ENCODE measurements at places on chromosomes 11 and 22.

GRCh38 chr11:62133328-62134065, 9.7 kb downstream of the INCENP start:
- DNase-seq: no peak

DNA sequence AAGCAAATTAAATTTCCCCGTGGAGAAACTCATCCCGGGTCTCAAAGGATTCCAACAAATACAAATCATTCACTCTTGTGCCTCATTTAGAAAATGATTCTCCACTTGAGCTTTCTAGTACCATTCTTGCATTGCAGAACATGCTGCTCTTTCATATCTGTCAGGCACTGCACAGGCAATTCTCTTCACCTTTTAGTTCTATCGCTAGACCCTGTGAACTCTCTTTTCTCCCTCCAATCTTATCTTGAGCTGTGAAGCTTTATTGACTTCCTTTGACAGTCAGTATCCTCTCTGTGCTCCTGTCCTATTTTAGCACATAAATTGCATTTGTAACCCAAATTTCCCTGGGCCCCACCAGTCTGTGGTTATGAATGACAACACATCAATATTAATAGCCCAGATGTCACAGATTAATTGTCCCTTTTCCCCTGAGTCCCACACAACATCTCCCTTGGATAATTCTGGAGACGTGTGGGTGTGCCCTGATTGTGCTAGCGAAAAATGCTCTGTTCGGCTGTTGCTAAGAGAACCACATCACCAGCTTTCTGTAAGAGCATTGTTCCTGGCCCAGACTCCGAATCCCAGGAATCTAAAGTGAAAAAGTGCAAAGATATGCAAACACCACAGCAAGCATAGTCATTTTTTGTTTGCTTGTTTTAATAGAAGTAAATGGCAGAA, 22.4 kb upstream of the SC5D start:
- no peak for DNase-seq

DNA sequence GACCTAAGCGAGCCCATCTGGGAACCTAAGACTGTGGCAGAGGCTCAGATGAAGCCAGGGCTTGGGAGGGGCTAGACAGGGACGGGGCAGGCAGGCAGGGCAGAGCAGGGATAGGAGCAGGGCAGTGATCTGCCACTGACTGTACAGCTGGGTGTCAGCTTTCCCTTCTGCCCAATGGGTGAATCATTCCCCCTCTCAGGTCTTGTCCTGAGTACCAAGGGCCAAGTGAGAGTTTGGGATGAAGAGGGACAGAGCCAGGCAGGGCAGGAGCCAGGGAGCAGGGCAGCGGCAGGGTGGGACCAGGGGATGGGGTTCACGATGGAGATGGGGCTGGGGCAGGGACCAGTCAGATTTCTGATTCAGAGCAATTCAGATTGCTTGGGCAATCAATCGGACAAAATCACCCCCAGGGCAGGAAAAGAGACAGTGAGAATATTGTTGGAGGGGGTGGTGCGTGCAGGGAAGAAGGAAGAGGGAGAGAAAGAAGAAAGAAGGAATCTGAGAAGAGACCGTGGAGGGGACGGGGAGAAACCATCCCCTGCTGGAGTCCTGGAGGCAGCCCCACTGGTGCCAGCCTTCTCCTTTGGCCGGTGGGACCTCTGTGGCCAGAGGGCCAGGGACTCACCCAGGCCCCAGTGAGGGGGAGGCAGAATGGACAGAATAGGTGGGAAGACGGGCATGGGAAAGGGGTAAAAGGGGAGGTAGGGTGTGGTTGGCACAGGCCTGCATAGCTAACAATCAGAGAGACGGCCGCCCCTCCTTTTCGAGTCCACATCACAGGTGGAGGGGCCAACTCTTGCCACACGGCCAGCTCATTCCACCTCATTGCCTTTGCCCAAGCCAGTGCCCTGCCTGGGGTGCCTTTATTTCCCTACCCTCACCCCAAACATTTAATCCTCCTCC, 47.2 kb downstream of the CYTH4 start:
- peak; percentile 68 for DNase-seq

DNA sequence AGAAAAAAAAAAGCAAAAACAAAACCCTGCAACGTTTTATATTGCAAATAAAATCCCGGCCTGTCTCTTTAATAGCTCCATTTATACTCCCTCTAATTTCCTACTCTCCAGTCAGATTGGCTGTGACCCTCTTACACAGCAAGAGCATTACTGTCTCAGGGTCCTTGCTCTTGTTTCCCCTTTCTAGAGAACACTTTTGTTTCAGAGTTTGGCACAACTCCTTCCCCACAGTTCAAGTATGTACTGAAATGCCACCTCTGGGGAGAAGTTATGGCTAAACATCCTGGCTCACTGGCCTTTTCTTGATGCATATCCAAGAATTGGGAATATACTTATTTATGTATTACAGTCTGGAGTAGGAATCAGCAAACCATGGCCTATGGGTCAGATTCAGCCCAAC, 2.6 kb downstream of the CASP12 start:
- no peak for DNase-seq

GRCh38 chr22:33555814-33556522, 364.3 kb downstream of the LARGE1 start:
- DNase-seq: no peak

GRCh38 chr11:112882494-112883381, 78.5 kb upstream of the NCAM1 start:
- DNase-seq: no peak

- no peak for DNase-seq
These were observed 9.0 kb upstream of the DRD2 start for GRCh38 chr11:113484223-113484622.

DNA sequence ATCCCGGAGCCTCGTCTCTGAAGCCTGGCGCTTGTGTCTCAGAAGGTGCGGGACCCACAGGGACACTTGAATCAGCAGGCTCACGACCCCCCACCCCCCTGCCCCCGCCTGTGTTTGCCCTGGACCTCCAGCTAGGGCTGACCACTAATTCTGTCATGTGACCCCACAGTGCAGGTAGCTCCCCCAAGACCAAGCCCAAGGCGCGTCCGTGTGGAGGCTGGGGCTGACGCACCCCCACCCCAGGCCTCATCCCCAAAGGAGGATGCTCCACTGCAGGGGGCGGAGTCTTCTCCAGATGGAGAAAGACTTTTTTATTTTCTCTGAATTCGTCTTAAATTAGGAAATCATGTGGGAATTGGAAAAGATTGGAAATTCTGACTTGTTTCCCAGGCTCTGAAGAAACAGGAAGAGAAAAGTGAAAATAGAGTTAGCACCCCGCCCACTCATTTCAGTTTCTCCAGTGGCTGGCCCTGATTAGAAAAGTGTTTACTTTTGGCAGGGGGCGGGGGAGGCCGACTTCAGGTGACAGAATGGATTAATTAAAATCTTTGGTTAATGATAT, 1.0 kb upstream of the RELA start:
- DNase-seq: peak; percentile 64

GRCh38 chr11:118851970-118852369, 31.7 kb upstream of the CXCR5 start:
- DNase-seq: no peak

- DNase-seq: no peak
These were observed 71.3 kb downstream of the BCR start for GRCh38 chr22:23251445-23252093.

GRCh38 chr11:2930704-2931419, 1.6 kb upstream of the PHLDA2 start:
- peak; percentile 58 for DNase-seq

GRCh38 chr11:122439866-122440810, 215.4 kb upstream of the UBASH3B start:
- DNase-seq: peak; percentile 62

DNA sequence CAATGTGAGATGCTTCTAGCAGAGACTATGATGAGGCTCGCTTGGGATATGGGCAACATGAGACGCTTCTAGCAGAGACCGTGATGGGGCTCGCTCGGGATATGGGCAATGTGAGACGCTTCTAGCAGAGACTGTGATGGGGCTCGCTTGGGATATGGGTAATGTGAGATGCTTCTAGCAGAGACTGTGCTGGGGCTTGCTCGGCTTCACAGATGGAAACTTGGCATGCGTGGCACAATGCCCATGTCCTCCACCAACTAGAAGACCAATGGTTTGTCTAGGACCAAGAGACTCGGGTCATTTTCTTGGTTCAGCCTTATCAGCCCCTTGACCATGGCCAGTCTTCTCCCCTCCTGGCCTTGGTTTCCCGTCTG, 7.1 kb downstream of the MYEOV start:
- DNase-seq: no peak

DNA sequence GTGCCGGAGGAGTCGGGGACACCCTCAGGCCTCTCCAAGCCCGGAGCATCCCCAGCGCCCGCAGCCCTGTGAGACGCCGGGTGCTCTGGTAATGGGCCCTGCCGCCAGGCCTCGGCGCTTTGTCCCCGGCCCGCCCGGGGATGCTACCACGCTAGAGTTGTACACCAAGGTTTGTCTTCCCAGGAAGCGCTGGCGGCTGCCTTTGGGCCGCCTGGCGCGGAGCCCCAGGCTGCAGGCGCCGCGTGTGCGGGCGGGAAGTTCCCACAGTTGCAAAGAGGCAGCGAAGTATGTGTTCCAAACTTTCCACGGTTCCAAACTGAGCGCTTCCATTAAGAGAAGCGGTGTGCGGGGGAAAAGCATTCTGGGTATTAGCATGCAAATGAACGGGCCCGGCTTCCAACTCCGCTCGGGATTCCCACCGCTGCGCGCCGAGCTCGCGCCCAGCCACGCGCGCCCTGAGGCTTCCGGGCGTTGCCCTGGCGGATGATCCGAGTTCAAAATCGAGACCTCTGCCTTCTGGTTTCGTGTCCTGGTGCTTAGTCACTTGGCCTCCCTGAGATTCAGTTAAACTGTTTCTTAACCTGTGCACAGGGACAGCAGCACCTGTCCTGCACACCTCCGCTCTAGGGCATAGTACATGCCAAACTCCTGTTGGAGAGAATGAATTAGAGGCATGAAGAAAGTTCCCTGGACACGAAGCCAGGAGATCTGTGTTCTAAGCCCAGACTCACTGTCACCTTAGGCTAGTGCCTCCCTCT, 1.3 kb upstream of the PATZ1 start:
- DNase-seq: peak; percentile 68

GRCh38 chr22:40651057-40651456, 14.5 kb upstream of the MRTFA start:
- no peak for DNase-seq

DNA sequence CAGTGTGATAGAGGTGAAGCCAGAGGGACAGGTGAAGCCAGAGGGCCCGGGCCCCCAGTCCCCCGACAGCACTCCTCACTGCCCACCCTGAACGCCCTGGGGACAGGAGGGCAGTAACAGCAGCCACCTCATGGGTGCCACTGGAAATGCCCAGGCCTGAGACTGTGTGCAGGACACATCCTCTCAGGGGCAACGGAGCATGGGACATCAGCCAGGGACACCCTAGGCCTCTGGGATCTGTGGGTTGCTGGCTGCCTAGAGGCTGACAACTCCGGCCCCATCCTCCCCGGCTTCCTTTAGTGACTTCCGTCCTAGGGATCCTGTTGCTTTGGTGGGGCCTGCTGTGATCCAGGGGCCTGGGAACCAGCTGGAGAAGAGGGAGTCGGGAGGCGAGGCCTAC, 17.4 kb upstream of the BAIAP2L2 start:
- DNase-seq: no peak

- DNase-seq: no peak
These were observed 8.2 kb upstream of the MAFF start for GRCh38 chr22:38193580-38193979.
